NCI-H1417 treated with DMSO at 0.1 percent for 48 hours (cell line): ENCODE measurements at places on chromosomes 3 and 15.

GRCh38 chr3:87895983-87896382 lies 162.8 kb downstream of the CGGBP1 start:
- DNase-seq = no peak

DNA sequence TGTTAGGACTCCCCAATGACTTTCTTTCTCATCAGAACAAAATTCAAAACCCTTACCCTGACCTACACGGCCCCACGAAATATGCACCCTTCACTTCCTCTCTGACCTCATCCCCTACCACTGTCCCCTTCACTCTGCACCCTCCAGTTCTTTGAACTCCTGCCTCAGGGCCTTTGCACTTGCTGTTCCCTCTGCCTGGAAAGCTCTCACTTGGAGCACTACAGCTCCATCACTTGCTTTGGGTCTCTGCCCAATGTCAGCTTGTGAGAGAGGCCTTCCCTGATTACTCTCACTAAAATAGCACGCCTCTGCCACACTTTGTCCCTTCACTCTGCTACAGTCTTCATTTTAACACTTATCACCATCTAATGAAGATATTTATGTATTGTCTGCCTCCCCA lies 32.8 kb upstream of the SMAD3 start:
- no peak for DNase-seq

GRCh38 chr15:73108676-73109075 lies 56.4 kb downstream of the NEO1 start:
- no peak for DNase-seq

GRCh38 chr3:71495708-71496472 lies 87.6 kb downstream of the FOXP1 start:
- no peak for DNase-seq

GRCh38 chr3:59212128-59212779 lies 162.4 kb upstream of the CFAP20DC start:
- peak; percentile 1 for DNase-seq

DNA sequence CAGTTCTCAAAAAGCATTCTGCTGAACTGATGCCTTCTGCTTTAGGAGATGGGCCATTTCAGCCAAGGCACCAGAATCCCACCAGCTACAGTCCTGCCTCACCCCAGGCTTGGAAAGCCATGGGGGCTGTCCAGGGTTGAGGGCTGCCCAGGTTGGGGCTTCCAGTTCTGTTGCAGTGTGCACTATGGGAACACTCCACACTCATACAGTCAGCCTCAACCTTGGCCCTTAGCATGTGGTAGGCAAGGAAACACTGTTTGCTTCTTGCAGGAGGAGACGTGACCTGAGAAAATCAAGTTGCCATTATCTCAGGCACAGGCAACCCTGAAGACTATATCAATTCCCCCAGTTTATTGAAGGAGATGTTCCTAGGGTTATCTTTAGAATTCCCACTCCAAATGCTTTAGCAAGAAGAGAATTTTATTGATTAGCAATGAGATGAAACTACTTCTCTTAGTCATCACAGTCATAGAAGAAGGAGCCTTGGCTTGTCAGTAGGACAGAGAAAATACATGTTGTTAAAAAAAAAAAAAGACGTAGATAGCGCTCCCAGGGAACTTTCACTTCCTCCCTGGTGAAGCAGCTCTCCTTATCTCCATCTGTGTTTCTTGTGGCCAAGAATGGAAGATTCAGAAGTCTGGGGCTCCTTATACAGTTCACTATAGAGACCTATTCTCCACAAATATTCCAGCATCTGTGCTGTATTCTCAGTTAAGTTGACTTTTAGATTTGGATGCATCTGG lies 38.3 kb upstream of the IL12A start:
- no peak for DNase-seq

GRCh38 chr3:132721479-132722164 lies 587 bp downstream of the NPHP3 start:
- no peak for DNase-seq

DNA sequence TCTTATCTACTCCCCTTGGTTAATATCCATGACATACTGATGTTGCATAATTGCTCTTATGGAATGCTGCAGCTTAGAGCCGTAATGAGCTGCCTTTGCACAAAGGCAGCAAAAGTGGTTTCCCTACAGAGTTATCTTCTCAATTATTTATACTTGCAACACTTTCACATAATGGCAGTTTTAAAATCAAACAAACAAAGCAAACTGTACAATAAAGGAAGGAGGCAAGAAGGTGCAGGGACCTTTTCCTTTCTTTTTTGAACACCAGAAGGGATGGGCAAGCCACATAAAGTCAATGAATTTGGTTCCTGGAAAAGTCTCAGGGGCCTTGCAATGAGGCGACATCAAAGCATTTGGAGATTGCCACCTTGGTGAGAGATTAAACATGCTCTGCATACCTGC lies 188.0 kb downstream of the MEIS2 start:
- no peak for DNase-seq
